ENCODE measurements at places on chromosomes 1 and 21.

- no peak for DNase-seq
These were observed 110.0 kb upstream of the HOOK1 start for GRCh38 chr1:59704716-59705115.

GRCh38 chr1:47660622-47661021 lies 222.8 kb downstream of the FOXD2 start:
- DNase-seq, result no peak

GRCh38 chr21:16020878-16021277 lies 291.1 kb downstream of the USP25 start:
- DNase-seq, result no peak

GRCh38 chr1:39575191-39576015 lies 1.2 kb downstream of the PABPC4 start:
- no peak for DNase-seq

GRCh38 chr1:183365676-183366075 lies 52.5 kb downstream of the NMNAT2 start:
- DNase-seq, result no peak

DNA sequence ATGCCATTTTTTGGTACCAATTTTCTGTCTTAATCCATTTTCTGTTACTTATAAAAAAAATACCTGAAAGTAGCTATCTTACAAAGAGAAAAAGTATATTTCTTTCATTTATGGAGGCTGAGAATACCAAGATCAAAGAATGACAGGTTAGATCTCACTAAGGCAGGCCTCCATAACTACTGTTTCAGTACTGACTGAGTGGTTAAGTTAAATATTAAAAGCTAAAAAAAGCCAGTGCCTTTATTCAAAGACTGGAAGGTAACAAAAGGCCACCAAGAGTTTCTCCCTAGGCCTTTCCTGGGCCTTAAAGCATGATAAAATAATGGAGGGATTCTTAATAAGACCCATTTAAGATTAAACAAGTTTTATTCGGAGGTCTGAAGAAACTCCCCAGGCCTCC lies 687.7 kb upstream of the ADGRL4 start:
- DNase-seq, result no peak
